A549 treated with Mapracorat at 1 μM for 4 hours (cell line): ENCODE measurements at places on chromosomes 1 and 21. TPM values are rescaled to one million over a fixed set of nuclear protein-coding genes. Genes with fewer than 3 reads are reported as not detected.

The S100A3 gene
- total RNA-seq: 103 to 117 TPM (median 114 TPM) in 5 replicates

The FCRL4 gene
- total RNA-seq: not detected in 5 replicates

The AMPD1 gene
- not detected in 5 replicates for total RNA-seq

The SDE2 gene
- total RNA-seq: 7.3 to 8.7 TPM (median 8.0 TPM) in 5 replicates

The OR2T11 gene
- total RNA-seq: not detected in 5 replicates

The PTPN7 gene
- total RNA-seq: not detected in 5 replicates

The CTSE gene
- total RNA-seq: 0.12 TPM in 1 of 5 replicates, not detected in the others

The SPATA45 gene
- not detected in 5 replicates for total RNA-seq

The EPHA10 gene
- total RNA-seq: 0.76 to 1.2 TPM (median 1.1 TPM) in 5 replicates

The RBM11 gene
- not detected in 5 replicates for total RNA-seq

The OR6K6 gene
- total RNA-seq: not detected in 5 replicates

The ADORA1 gene
- total RNA-seq: 0.50 to 0.74 TPM (median 0.68 TPM) in 5 replicates

The TSPEAR gene
- total RNA-seq: not detected in 5 replicates

The FOXD3 gene
- 0.32 to 1.0 TPM (median 0.73 TPM) in 5 replicates for total RNA-seq

The CCDC185 gene
- total RNA-seq: 0.06 TPM in 1 of 5 replicates, not detected in the others

The CFHR2 gene
- not detected in 5 replicates for total RNA-seq

The FAM229A gene
- 2.5 to 5.6 TPM (median 4.0 TPM) in 5 replicates for total RNA-seq

The DIO1 gene
- not detected in 5 replicates for total RNA-seq

The ACOT11 gene
- total RNA-seq: 1.7 to 2.5 TPM (median 2.3 TPM) in 5 replicates

The FAM177B gene
- not detected in 5 replicates for total RNA-seq

The OR10Z1 gene
- total RNA-seq: not detected in 5 replicates

The IL20 gene
- total RNA-seq: not detected in 5 replicates

The CD5L gene
- not detected in 5 replicates for total RNA-seq

The MAP1LC3C gene
- 0.19 to 0.35 TPM (median 0.24 TPM) in 4 of 5 replicates, not detected in the other for total RNA-seq

The KRTAP13-2 gene
- not detected in 5 replicates for total RNA-seq

The C1QA gene
- total RNA-seq: not detected in 5 replicates

The RPRD2 gene
- 11.6 to 14.2 TPM (median 13.6 TPM) in 5 replicates for total RNA-seq

The CTH gene
- total RNA-seq: 1.2 to 1.8 TPM (median 1.5 TPM) in 5 replicates

The PRRX1 gene
- not detected in 5 replicates for total RNA-seq

The LCE3D gene
- 1.7 to 2.7 TPM (median 2.3 TPM) in 5 replicates for total RNA-seq

The EVA1B gene
- total RNA-seq: 9.5 to 25.0 TPM (median 23.7 TPM) in 5 replicates

The MATN1 gene
- total RNA-seq: 0.11 to 0.26 TPM (median 0.17 TPM) in 4 of 5 replicates, not detected in the other

The TFF2 gene
- not detected in 5 replicates for total RNA-seq

The SDC3 gene
- 7.6 to 12.9 TPM (median 10.5 TPM) in 5 replicates for total RNA-seq

The NVL gene
- 19.9 to 22.3 TPM (median 20.8 TPM) in 5 replicates for total RNA-seq

The ERRFI1 gene
- total RNA-seq: 174 to 230 TPM (median 220 TPM) in 5 replicates

The ARHGAP29 gene
- total RNA-seq: 12.0 to 15.7 TPM (median 13.8 TPM) in 5 replicates

The KLHL17 gene
- 9.1 to 20.0 TPM (median 16.2 TPM) in 5 replicates for total RNA-seq

The GRHL3 gene
- total RNA-seq: 0.68 to 0.77 TPM (median 0.73 TPM) in 5 replicates

The AMY1A gene
- not detected in 5 replicates for total RNA-seq

The TMEM81 gene
- total RNA-seq: 1.3 to 3.0 TPM (median 2.1 TPM) in 5 replicates

The TMEM269 gene
- 0.06 to 0.32 TPM (median 0.12 TPM) in 4 of 5 replicates, not detected in the other for total RNA-seq

The SERINC2 gene
- total RNA-seq: 18.4 to 34.0 TPM (median 27.5 TPM) in 5 replicates

The COL9A2 gene
- 0.11 to 0.56 TPM (median 0.29 TPM) in 5 replicates for total RNA-seq

The CD1B gene
- not detected in 5 replicates for total RNA-seq

The TDRD5 gene
- 0.05 TPM in 2 of 5 replicates, not detected in the others for total RNA-seq

The FASLG gene
- total RNA-seq: not detected in 5 replicates

The UBL4B gene
- not detected in 5 replicates for total RNA-seq

The AMY2A gene
- total RNA-seq: not detected in 5 replicates

The PLA2G2D gene
- total RNA-seq: not detected in 5 replicates
